Lung microvascular endothelial cell (primary cell): ENCODE measurements at places on chromosomes 2 and 18.

- DNase-seq: no peak
Measured at GRCh38 chr2:216802516-216803215, 57.2 kb downstream of the TNP1 start.

- DNase-seq: no peak
Measured at GRCh38 chr2:124609667-124610066, 584.6 kb downstream of the CNTNAP5 start.

GRCh38 chr2:66464930-66465637 lies 30.2 kb downstream of the MEIS1 start:
- no peak for DNase-seq

DNA sequence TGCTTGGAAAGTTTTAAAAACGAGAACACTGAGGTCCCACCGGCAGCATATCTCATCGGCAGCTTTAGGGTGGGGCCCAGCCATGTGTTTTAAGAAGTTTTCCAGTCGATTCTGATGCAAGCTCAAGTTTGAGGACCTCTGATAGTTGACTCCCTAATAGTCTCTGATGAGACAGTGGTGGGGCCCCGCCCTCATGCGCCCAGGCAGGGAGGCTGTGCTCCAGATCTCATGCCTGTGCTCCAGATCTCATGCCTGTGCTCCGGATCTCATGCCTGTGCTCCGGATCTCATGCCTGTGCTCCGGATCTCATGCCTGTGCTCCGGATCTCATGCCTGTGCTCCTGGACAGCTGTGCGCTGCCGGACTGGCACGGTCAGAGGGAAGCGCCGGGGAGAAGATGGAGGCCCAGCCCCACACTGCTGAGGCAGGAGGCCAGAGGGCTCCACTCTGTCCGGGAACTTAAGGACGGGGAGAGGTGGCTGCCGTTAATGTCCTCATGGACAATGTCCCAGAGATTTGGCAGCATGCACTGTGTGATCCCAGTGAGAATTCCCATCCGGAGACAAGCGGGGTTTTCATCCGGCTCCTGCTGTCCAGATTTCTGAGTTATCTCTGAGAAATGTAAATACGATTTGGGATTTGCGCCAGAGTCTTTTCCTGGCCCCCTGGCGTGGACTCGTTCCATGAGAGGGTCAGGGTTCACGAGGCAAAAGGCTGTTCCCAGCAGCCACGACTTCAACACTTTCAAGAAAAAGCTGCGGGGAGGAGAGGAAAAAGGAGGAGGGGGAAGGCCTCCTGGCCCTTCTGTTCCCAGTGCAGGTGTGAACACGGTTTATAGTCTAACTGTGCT lies 9.4 kb upstream of the COLEC11 start:
- peak; percentile 80 for DNase-seq

GRCh38 chr2:125386074-125386473 lies 1269.9 kb upstream of the GYPC start:
- DNase-seq: no peak

DNA sequence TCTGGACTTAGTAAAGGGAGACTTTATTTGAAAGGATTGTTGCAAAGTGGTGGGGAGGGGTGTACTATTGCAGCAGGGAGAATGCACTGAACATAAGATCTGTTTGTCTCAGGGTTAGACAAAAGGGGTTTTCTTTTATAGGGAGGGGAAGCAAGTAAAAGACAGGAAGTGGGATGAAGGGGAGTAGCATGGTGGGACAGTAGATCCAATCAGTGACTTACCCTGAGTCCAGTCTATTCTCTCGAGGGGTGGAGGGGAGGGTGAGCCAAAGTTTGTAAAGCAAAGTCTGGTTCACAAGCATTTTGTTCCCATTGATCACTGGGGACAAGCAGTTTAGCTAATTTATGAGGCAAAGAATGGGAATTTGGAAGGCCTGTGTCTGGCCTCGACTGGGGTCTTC lies 35.0 kb upstream of the CYP27C1 start:
- no peak for DNase-seq
